ENCODE measurements at places on chromosomes 1 and 21.

DNA sequence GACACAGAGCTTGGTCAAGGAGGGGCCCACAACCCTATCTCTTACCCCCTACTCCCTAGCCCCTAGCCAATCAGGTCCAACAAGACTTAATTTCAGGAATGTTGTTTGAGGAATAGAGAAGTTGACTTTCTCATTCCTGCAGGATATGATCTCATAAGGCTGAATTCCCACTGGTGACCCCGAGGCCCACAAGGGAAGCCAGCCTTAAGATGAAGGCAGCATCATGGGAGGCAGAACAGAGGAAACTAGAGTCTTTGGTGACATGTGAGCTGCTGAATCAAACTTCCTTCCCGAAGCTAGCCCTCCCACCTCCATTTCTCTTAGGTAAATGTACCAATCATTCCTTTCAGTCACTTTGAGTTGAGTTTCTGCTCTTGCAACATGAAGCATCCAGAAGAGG lies 9.1 kb upstream of the PDIK1L start:
- no peak for DNase-seq

DNA sequence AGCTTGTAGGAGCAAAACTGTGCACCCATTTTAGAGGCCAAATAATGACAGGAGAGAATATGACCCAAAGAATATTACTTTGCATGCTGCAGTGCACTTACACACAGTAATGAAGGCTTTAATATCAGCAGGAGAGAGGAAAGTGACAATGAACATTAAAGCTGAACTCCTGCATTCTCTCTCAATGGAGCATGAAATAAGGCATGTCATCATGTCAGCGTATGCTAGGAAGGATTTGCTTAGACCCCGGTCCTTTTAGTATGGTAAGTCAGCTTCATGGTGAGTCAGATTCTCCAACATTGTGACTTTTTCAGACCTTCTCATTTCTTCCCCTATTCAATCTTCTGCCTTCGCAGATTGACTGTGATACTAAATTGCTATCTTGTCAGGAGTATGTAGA lies 210.7 kb upstream of the TMPRSS15 start:
- DNase-seq: no peak

- DNase-seq: no peak
Measured at GRCh38 chr1:53585129-53585528, 125.9 kb downstream of the DMRTB1 start.

GRCh38 chr1:31405578-31406245 lies 7.3 kb upstream of the SERINC2 start:
- no peak for DNase-seq

- no peak for DNase-seq
Measured at GRCh38 chr1:152699746-152700145, 1.6 kb downstream of the LCE2A start.

- DNase-seq: no peak
Measured at GRCh38 chr1:171758011-171758410, 16.1 kb upstream of the VAMP4 start.

DNA sequence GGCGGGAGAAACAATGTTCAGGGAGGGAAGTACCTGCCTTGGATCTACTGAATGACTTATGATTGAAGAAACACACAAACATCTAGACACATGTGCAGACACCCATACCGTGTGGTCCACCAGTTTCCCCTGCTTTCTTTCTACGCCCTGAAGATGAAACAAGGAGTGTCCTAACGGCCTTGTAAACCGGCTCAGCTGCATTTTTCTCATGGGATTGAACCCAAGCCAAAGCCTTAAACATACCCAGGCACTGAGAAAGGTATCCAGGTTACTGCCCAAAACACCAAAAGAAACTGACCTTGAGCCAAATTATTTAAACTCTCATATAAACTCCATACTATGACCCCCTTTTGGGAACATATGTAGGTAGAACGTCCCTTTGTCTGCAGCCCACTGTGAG lies 630.0 kb upstream of the RGS18 start:
- no peak for DNase-seq

- no peak for DNase-seq
Measured at GRCh38 chr1:225635649-225636048, 17.3 kb downstream of the ENAH start.

DNA sequence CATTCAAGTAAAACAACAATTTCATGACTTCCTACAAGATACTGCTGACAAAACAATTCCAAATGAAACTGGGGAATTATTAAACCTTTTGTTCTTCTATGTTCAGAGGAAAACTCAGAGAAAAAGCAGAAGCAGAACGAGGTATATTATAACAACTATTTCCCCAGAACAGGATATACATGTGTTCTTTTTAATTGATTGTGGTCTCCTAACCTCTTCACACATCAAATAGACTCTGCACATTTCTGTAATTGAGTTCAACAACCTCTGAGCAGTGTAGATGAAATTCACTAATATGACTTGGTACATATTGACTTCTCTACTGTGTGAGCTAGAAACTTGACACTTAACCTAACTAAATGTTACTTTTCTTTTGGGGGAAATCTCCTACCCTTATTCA lies 584.2 kb downstream of the NEGR1 start:
- DNase-seq: no peak

GRCh38 chr1:170765712-170766330 lies 101.9 kb downstream of the PRRX1 start:
- DNase-seq: no peak

DNA sequence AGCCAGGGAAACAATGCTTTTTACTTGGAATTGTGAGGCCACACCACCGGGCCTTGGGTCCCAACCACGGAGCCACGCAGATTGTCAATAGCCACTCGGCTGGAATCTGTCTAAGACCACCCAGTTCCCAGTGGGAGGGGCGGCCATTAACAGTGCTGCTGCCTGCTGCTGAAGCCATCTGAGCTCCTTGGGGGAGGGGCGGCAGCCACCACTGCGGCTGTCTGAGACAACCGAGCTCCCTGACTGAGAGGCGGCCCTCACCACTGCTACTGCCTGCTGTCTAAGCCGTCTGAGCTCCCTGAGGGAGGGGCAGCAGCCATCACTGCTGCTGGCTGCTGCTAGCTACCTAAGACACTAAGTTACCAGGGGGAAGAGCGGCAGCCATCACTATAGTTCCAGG lies 64.3 kb downstream of the DMRTA2 start:
- no peak for DNase-seq

- DNase-seq: no peak
Measured at GRCh38 chr1:55775007-55775406, 559.8 kb upstream of the USP24 start.

DNA sequence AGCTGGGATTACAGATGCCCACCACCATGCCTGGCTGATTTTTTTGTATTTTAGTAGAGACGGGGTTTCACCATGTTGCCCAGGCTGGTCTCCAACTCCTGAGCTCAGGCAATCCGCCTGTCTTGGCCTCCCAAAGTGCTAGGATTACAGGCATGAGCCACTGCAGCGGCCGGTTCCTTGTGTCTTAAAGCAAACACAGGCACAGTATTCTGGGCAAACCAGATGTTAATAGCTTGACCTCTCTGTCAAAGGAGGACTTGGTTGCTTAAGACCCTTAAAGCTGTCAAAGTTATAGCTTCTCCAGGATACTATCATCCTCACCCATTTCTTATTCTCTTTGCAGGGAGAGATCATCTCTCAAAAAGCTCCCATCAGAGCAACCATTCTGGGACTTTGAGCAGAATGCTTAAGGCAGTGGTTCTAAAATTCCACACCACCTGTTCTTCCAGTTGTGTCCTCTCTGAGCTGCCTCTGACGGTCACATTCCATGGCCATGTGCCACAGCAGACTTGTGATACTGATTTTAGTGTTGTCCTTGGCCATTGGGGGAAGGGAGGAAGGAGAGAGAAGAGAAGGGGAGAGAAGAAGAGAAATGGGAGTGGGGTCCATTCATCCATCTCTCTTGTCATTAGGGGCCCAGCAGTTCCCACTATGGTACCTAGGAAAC lies 81.8 kb downstream of the PBX1 start:
- DNase-seq: no peak

DNA sequence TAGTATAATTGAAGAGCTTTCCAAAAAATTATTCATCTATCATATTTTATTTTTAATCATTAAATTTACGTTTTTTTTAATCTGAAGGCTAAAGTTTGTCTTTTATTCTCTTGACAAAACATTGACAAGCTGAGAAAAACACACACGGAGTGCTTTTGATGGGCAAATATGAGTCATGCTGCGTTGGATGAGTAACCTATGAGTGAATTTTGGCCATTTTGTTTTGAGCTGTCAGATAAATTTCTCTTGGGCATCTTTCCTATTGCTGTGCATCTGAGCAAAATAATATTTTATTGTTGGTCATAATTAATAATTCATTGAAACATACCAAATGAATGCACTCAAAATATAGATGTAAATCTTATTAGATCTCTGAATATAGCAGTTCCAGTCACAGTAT lies 1144.1 kb upstream of the ADGRL2 start:
- DNase-seq: no peak

GRCh38 chr1:21707086-21707840 lies 38.1 kb upstream of the RAP1GAP start:
- DNase-seq: no peak

DNA sequence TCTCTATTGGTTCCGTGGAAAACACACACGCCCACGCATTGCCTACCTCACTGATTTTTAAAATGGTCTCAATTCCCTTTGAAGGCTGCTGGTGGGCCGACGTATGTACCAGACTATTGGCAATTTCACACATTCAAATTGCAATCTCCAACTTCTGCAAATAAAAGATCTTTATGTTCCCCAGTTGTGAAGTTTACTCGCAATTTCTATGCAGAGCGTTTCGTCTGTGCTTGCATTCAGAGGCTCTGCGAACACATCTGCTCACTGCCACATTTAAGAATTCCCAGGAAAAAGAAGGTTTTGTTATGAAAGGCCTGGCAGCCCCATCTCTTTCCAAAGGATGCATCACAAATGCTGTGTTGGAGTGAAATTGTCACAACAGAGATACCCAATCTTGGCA lies 288.0 kb upstream of the KAZN start:
- no peak for DNase-seq

DNA sequence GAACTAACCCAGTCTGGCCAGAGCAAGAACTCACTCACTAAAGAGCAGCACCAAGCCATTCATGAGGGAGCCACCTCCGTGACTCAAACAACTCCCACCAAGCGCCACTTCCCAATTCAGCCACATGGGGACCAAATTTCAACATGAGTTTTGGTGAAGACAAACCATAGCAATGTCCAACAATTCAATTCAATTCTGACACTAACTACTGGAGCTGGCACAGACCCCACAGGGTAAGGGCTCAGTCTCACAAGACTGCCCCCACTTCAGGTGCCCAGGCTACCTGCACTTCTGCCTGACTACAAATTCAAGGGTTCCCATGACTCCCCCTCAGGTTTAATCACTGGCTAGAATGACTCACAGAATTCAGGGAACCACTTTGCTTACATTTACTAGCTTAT lies 48.8 kb upstream of the RAP1A start:
- peak; percentile 75 for DNase-seq

- DNase-seq: no peak
Measured at GRCh38 chr1:61539720-61540462, 185.1 kb downstream of the TM2D1 start.

DNA sequence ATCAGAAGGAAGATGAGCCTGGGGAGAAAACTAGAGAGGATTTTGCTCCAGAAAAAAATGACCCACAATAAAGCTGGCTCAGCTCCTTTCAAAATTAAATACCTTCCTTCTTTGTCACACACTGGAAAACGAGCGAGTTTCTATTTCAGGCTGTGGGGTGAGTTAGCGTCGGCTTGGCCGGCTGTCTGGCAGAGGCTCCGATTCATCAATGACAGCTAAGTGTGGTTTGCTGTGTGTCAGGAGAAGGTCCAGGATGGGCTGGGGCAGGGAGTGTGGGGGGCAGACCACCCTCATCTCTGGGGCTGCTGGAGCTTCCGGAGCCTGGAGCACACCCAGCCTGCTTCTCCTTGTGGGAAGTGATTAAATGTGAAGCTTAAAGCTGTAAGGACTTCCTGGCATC lies 120.2 kb downstream of the ETS2 start:
- peak; percentile 21 for DNase-seq

GRCh38 chr1:203250911-203251310 lies 21.4 kb upstream of the CHIT1 start:
- no peak for DNase-seq

DNA sequence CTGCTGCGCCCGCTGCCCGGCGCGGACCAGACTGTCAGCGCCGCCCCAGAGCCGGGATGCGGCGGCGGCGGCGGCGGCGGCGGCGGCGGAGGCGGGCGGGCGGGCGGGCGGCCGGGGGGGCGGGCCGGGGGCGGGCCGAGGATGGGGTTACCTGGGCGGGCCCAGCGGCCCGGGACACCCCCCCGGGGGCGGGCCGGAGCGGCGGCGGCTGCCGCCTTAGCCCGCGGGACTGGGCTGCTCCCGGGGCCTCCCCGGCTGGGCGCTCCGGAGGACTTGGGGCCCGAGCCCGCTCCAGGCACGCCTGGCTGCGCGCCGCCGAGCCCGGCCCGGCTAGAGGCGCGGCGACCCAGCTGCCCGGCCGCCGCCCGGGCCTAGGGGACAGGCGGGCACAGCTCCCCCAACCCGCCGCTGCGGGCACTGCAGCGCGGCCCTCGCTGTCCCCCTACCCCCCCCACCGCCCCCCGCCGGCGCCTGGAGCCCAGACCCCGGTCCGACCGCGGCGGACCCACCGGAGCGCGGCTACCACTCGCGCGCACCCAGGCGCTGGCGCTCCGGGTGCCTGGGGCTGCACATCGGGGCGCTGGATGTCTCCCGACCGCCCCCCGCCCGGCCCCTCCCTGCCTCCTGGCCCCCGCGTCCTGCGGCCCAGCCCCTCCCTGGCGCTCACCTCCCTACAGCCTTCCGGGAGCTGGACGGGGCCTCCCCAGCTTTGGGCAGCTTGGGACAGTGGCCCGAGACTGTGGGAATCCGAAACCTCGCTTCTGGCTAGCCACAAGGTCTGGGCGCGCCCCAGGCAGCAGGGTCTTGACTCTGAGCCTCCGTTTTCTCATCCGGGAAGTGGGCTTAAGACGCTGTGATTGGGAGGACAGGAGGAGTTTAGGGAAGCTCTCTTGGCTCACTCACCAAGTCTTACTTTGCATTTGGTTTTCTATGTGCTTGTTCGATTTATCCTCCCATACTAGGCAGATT lies at the start of gene WNT4:
TSS of gene WNT4 (minus strand) at position 33 of the 969 bp plus-strand sequence. CDS start 175 bp downstream, outside the sequence.
- no peak for DNase-seq

GRCh38 chr1:191866155-191866554 lies 292.1 kb upstream of the RGS18 start:
- no peak for DNase-seq

DNA sequence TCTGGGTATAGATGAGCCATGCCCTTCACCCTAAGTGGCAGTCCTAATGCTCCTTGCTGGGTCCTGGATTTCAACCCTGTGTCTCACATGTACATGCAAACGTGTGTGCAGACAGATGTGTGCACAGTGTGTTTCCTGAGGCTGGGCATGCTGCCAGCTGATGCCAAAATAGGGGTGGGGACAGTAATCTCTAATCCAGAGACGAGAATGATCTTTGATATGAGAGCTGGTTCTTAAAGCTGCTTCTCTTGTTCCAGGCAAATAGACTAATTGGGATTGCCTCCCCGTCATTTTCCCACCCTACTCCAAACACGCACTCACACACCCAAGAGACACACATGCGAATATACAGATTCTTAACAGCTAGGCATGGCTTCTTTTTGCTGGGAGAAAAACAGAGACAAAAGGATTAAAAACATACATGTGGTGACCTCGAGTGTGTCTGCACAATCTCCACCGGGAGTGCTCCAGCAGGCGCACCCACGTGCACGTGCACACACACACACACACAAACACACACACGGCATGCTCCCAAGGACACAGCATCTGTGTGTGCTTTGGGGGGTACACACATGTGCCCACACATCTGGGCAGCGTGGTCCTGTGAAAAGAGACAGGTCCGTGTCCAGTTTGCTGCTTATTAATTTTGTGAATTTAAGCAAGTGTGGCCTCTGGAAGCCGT lies 102.1 kb upstream of the ZBTB40 start:
- no peak for DNase-seq

GRCh38 chr1:236289492-236290131 lies 7.9 kb upstream of the ERO1B start:
- DNase-seq: no peak

Data from inflammatory macrophage (primary cell).